ENCODE measurements at places on chromosomes 3 and 15.

GRCh38 chr3:52289338-52289746 lies 1.7 kb downstream of the GLYCTK start:
- no peak for DNase-seq

GRCh38 chr3:185759512-185759911 lies 65.3 kb downstream of the IGF2BP2 start:
- no peak for DNase-seq

DNA sequence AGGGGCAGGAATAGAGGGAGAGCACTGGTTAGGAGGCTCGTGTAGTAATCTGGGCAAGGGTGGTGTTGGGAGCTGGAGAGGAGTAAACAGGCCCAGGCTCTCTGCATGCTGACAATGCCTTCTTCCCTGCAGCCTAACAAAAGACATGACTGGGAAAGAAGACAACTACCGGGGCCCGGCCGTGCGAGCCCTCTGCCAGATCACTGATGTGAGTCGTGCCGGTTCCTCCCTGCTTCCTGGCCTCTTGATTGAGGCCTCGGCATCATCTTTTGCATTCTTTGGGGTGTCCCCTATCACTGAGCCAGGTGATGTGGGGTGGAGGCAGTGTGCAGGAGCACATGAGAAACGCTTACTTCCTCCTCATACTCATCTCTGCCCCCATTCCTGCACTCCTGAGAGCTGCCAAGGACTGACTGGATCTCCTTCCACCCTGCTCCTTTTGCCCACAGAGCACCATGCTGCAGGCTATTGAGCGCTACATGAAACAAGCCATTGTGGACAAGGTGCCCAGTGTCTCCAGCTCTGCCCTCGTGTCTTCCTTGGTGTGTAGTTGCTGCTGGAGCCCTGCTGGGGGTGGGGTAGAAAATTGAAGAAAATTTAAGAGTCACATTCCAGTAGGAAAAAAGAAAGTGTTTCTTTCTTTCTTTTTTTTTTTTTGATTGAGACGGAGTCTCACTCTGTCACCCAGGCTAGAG lies 5.3 kb downstream of the COPG1 start:
- DNase-seq = no peak

DNA sequence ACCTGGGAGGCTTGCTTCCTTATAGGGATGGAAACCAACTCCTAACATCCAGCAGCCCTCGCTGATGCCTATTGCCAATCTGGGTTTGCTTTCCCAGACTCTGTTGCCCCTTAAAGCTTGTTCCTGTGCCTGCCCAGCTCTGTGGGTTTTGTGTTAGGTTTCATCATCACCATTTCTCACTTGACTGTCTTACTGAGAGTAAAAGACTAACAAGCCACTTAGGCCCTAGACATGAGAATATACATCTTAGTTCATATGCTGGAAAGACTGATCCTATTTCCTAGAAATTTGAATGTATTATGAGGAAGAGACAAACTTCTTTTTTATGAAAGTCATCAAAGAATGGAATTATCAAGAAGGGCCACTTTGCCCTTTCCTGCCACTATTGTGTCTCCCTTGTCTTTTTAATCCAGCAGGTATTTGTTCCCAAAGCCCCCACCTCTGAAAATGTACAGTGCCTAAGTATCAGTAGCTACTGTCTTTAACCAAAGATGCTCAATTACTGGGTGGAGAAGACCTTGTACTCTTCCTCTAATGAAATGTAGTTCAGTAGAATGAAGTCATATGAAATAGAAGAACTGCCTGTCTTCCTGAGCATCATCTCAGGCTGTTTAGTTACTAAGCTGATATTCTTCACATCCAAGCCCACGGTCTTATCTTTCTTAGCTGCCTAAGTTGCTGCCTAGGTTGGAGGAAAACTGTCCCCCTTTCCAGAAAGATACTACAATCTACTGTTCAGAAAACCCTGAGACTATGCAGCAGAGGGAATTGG lies 59.8 kb upstream of the ZPLD1 start:
- DNase-seq = no peak

DNA sequence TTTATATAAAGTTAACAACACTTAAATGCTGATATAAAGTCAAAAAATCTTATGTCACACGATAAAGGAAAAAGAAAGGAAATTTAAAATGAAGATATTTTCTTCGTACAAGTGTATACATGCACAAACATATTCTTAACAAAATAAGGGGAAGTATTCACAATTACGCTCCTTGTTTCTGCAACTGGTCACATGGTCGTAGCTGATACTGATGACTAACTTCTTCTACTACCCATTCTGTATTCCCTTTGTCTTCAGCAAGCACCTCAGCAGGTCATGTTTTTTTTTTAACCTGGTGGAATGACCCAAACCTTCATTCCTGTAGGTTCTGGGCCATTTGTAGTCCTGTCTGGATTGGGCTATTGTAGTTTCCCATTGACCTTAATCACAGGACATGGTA lies 30.0 kb upstream of the CMTM8 start:
- DNase-seq = no peak
